MM.1S (cell line): ENCODE measurements at places on chromosomes 4 and X.

- peaks cover 22% of the 10 kb centered on the region for H3K4me1 ChIP-seq
- no peaks in the 10 kb centered on the region for H3K36me3 ChIP-seq
- DNase-seq, result no peak
- H3K4me3 ChIP-seq, result no peak overlapping the region
These were observed 13.9 kb downstream of the SLC2A9 start for GRCh38 chr4:10007436-10007740.

DNA sequence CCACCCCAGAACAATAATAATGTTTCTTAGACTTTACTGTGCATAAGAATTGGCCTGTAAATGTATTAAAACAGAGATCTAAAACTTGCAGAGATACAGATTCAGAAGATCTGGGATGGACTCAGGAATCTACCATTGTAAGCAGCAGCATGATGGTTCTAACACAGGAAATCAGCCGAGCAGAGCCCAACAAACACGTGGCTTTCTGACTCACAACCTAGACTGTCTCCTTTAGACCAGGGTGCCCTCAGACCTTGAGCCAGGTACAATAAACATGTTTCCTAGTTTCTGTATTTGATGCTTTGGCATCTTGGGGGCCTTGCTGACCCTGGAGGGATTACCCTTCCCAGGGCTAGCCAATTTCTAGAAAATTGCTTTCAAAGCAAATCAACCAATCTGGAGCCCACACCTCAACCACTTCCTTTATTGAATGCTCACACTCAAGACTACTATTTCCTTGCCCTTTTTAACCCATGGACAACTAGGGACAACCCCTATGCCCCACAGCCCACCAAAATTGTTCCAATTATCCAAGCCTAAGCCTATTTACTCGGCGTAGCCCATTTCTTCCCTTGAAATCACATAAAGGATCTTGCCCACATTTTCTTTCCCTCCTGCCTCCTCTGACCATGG, 80.5 kb downstream of the TBC1D9 start:
- no peaks in the 10 kb centered on the region for H3K4me1 ChIP-seq
- no peaks in the 10 kb centered on the region for H3K27me3 ChIP-seq
- no peak overlapping the region for H3K27ac ChIP-seq
- no peak overlapping the region for H3K4me3 ChIP-seq

DNA sequence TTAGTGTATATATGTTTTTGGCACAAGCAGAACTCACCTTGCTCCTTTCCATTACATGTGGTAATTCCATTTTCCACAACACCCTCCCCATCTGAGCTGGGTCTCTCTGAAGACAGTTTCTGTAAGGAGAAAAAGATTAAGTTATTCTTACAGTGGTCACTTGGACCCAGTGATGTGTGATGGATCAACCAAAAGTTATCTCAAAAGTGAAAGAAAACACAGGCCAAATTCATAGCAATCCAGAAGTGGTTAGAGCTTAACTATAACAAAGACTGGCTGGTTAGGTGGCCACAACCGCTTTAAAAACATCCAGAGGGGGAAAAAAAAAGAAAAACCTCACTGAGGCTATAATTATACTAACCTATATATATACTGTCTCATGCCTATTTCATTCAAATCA, 123.7 kb downstream of the AFAP1 start:
- no peak overlapping the region for H3K27ac ChIP-seq
- no peaks in the 10 kb centered on the region for H3K4me1 ChIP-seq
- no peak for DNase-seq
- peaks cover 97% of the 10 kb centered on the region for H3K27me3 ChIP-seq
- H3K4me3 ChIP-seq, result no peak overlapping the region
- no peaks in the 10 kb centered on the region for H3K36me3 ChIP-seq

DNA sequence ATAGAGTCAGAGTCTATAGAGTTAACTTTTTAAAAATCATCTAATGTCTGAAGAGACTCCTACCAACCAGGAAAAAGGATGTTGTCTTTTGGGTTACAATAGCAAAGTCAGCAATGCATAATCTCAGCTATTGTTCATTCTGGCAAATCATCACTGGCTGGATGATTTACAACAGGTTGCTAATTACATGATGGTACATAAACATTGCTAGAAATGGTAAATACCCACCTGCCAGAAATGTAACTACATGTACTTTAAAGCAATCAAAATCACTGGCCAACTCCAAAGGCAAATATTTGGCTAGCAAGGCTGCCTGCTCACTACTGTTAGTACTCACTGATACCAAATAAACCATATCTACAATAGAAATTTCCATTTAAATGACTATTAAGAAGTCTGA, 91.1 kb downstream of the PPP3CA start:
- H3K27me3 ChIP-seq, result peaks cover 6% of the 10 kb centered on the region; the same call in 1 of the 2 replicates
- no peak overlapping the region for H3K27ac ChIP-seq
- H3K4me3 ChIP-seq, result no peak overlapping the region
- H3K4me1 ChIP-seq, result peaks cover 51% of the 10 kb centered on the region

DNA sequence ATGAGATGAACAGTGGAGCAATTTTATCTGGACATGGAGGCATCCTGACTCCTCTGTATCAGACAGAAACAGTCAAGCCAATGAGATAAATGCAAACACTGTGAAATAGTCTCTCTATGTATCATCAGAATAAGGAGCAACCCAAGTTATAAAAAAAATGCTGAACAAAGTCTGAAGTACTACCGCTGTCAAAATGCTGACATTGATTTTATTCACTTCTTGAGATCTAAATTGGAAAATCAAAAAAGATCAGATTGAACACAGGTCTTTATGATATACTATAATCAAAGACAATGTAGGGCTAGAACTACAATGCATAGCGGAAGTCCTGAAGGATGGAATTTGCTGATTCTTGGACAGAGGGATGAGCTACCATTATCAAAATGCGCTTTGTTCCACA, 76.1 kb downstream of the FTHL17 start:
- H3K4me1 ChIP-seq, result no peaks in the 10 kb centered on the region
- no peaks in the 10 kb centered on the region for H3K36me3 ChIP-seq
- no peak for DNase-seq
- no peak overlapping the region for H3K27ac ChIP-seq
- H3K27me3 ChIP-seq, result no peaks in the 10 kb centered on the region

DNA sequence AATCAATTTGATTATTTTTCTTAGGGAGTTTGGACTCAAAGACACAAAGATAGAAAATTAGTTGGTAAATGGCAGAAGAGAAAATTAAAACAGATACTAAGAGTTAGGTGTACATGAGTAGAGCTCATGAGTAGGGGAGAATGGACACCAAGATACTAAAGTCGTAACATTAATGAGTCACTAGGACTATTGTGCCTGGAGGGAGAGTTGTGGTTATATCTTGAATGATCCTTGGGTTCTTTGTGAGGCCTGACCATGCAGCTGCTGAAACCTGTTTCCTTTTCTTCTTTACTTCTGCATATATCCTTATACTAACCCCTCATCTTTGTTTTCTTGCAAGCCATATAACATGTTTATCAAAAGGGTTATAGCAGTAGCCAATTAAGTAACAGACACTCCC, 532.8 kb downstream of the RPA4 start:
- no peak overlapping the region for H3K4me3 ChIP-seq
- no peaks in the 10 kb centered on the region for H3K4me1 ChIP-seq
- no peaks in the 10 kb centered on the region for H3K36me3 ChIP-seq
- no peaks in the 10 kb centered on the region for H3K27me3 ChIP-seq

DNA sequence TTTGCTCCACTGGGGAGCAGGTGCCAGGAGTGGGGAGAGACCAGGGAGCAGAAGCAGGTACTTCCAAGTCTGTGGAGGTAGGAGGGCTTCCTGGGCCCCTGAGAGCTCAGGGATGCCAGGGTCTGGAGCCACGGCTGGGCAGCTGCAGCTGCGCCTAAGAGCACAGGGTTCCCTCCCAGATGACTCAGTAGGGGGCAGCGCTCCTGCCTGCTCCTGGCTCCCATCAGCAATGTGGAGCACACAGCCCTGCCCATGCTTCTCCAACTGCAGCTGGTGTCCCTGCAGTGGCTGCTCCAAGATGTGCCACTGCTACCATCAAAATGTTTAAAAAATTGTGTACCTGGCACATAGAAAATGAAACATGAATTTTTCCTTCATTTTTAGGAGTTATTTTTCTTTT, 1028.2 kb downstream of the PCDH7 start:
- no peak overlapping the region for H3K27ac ChIP-seq
- H3K36me3 ChIP-seq, result no peaks in the 10 kb centered on the region
- no peaks in the 10 kb centered on the region for H3K4me1 ChIP-seq
- no peak overlapping the region for H3K4me3 ChIP-seq
- no peak for DNase-seq
- H3K27me3 ChIP-seq, result no peaks in the 10 kb centered on the region

- no peak overlapping the region for H3K4me3 ChIP-seq
- no peak for DNase-seq
- H3K27me3 ChIP-seq, result no peaks in the 10 kb centered on the region
- no peak overlapping the region for H3K27ac ChIP-seq
- H3K4me1 ChIP-seq, result no peaks in the 10 kb centered on the region
These were observed 112.8 kb upstream of the PITX2 start for GRCh38 chr4:110735686-110736085.

- H3K36me3 ChIP-seq, result no peaks in the 10 kb centered on the region
- no peaks in the 10 kb centered on the region for H3K27me3 ChIP-seq
- DNase-seq, result no peak
- no peak overlapping the region for H3K27ac ChIP-seq
- no peaks in the 10 kb centered on the region for H3K4me1 ChIP-seq
These were observed 2.2 kb downstream of the NHS start for GRCh38 chrX:17377091-17377717.

DNA sequence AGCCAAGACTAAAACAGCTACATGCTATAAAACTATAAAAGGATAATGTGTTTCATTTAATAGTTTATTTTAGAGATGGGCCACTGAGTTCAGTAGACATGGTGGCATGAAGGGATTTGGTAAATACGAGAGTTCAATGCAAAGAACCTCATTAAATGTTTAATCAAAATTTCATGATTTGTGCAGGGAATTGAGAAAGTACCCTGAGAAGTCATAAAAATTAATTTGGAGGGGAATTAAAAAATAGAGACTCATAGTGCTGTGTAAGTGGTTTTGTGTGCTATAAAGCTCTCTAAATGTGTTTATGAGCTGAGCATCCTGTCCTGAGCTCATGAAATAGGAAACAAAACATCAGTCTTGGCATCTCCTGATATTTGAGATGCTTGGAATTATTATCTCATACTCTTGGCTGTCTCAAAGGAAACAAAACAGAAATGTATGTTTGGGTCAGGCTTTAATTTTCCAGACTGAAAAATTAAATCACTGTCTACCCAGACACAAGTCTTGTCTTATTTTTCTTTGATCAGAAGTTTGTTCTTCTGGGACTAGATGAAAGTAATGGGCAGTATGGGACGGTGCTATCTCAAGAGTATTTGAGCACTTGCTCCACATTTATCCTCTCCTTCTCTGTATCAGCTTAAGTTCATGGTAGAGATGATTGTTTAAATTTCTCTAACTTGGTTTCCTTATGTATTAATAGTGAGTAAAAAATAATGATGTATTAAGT, 38.0 kb upstream of the EMCN start:
- H3K27me3 ChIP-seq, result no peaks in the 10 kb centered on the region
- no peak overlapping the region for H3K27ac ChIP-seq
- H3K36me3 ChIP-seq, result no peaks in the 10 kb centered on the region
- H3K4me1 ChIP-seq, result no peaks in the 10 kb centered on the region

- H3K4me3 ChIP-seq, result no peak overlapping the region
- no peaks in the 10 kb centered on the region for H3K4me1 ChIP-seq
- DNase-seq, result no peak
- H3K36me3 ChIP-seq, result no peaks in the 10 kb centered on the region
These were observed 13.9 kb downstream of the RP2 start for GRCh38 chrX:46850771-46851170.

- H3K4me3 ChIP-seq, result no peak overlapping the region
- no peaks in the 10 kb centered on the region for H3K36me3 ChIP-seq
- H3K27me3 ChIP-seq, result no peaks in the 10 kb centered on the region
- H3K27ac ChIP-seq, result no peak overlapping the region
- H3K4me1 ChIP-seq, result no peaks in the 10 kb centered on the region
These were observed 10.5 kb upstream of the FGF16 start for GRCh38 chrX:77436682-77437081.

DNA sequence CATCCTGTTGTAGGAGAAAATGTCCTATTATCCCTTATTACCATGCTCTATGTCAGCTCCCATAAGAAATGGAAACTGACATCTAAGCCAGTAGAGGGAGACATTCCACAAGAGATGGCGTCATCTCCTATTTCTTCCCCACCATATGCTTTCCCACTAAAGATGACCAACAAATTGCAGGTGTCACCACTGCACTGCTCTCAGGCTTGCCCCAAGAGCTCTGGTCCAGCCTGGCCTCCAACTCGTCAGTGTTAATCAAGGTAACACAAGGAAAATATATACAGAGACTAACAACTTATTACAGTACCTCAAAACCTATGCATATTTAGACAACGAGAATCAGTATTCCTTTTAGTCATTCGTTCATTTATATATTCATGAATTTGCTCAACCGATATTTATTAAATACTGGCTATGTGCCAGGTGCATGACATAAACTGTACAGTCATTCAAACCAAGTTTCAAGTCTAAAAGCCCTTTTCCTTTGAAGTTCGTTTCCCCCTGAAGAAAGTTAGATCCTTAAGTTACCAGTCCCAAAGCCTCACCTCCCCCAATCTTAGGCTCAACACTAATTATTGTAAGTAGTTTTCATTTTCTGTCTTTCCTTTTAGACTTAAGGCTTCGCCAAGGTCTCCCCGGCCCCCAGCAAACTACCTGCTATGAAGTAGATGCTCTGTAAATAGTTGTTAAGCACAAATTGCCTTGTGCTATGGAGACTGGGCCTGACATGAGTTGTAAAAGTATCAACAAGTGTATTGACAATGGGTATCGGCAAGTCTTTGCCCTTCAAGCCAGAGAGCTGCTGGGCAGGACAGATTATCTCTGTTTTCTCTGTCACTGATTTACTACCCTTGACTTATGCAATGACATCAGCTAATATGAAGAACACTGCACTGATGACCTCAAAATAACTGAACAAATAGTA, 3.1 kb upstream of the FGB start:
- H3K4me3 ChIP-seq, result no peak overlapping the region
- H3K27ac ChIP-seq, result no peak overlapping the region
- no peaks in the 10 kb centered on the region for H3K4me1 ChIP-seq
- DNase-seq, result peak; percentile 37
- H3K36me3 ChIP-seq, result no peaks in the 10 kb centered on the region
- no peaks in the 10 kb centered on the region for H3K27me3 ChIP-seq

DNA sequence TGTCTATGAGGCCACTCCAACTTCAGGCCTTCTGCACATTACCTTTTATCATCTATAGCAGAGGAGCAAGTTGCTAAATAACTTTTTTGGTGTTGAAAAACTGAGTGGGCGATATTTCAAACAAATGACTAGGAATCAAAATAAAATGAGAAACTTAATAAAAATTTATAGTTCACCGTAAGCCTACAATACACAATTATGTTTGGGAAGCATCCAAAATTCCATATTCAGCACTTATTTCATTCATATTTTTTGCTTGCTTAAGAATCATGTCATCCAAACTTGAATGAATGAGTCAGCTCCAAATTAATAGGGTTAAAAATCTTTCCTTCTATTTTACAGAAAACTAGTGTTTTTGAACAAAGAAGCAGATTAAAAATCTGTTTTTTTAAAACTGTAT, 119.1 kb downstream of the SH3RF1 start:
- H3K4me1 ChIP-seq, result no peaks in the 10 kb centered on the region
- no peak overlapping the region for H3K27ac ChIP-seq
- H3K36me3 ChIP-seq, result no peaks in the 10 kb centered on the region; the same call in 1 of the 2 replicates

GRCh38 chr4:139025841-139026240, 10.3 kb downstream of the NOCT start:
- no peaks in the 10 kb centered on the region for H3K27me3 ChIP-seq
- H3K4me1 ChIP-seq, result no peaks in the 10 kb centered on the region
- H3K27ac ChIP-seq, result no peak overlapping the region
- no peak overlapping the region for H3K4me3 ChIP-seq
